ENCODE measurements at places on chromosomes 16 and 17. TPM values are rescaled to one million over a fixed set of nuclear protein-coding genes. Genes with fewer than 3 reads are reported as not detected.

The AIPL1 gene
- total RNA-seq: not detected

GRCh38 chr16:31200821-31201568, 1.6 kb downstream of the PYCARD start:
- no peak for DNase-seq

- no peak for DNase-seq
Measured at GRCh38 chr17:5861854-5862253, 208.3 kb upstream of the WSCD1 start.

The JPH3 gene
- 0.28 TPM for total RNA-seq

The MYH8 gene
- total RNA-seq: not detected

The GP2 gene
- 24,589 TPM for total RNA-seq
